ENCODE measurements at places on chromosomes 2 and 18.

- no peak for DNase-seq
Observed at GRCh38 chr2:174121175-174121574, 127.2 kb downstream of the OLA1 start.

DNA sequence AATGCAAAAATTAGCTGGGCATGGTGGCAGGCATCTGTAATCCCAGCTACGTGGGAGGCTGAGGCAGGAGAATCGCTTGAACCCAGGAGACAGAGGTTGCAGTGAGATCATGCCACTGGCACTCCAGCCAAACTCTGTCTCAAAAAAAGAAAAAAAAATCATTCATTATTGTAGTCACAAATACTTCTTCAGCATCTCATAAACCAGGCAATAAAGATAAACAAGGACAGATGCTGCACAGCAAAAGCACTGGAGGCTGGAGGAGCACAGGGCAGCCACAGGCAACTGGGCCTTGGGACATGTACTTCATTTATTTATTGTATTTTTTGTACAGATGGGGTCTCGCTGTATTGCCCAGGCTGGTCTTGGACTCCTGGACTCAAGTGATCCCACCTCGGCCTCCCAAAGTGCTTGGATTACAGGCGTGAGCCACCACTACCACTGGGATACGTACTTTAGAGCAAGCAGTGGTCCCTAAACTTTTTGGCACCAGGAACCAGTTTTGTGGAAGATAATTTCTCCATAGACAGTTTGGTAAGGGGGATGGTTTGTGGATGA lies 16.8 kb upstream of the MAT2A start:
- DNase-seq, result no peak

- no peak for DNase-seq
Observed at GRCh38 chr2:75870651-75871137, 160.0 kb upstream of the GCFC2 start.

DNA sequence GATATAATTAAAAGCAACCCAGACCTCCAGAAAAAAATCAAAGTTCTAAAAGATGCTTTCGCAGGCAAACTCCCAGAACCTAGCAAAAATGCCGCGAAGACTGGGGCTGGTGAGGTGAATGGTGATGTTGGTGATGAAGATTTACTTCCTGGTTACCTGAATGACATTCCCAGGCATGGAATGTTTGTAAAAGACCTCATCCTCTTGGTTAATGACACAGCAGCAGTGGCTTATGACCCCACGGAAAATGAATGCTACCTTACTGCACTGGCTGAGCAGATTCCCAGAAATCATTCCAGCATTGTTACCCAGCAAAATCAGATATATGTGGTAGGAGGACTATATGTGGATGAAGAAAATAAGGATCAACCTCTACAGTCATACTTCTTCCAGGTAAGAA lies 994 bp downstream of the KLHL41 start:
- DNase-seq, result no peak

- no peak for DNase-seq
Observed at GRCh38 chr2:174157053-174157452, 91.3 kb downstream of the OLA1 start.

Data from right atrium auricular region (tissue), 2 donors.